Stimulated activated CD4-positive, alpha-beta T cell treated with anti-CD3 and anti-CD28 coated beads, Interleukin-4, amount 100 ng/mL, for 48 hours (primary cell): ENCODE measurements at places on chromosomes 11 and 22.

DNA sequence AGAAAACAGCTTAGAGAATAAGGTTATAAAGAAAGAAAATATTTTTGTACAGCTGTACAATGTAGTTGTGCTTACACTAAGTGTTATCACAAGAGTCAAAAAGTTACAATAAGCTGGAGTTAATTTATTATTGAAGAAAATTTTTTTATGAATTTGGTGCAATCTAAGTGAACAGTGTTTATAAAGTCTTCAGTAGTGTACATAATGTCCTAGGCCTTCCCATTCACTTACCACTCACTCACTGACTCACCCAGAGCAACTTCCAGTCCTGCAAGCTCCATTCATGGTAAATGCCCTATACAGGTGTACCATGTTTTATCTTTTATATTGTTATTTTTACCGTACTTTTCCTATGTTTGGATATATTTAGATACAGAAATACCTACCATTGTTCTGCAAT is 34.7 kb downstream of the GDPD4 start:
- no peak for DNase-seq

- no peak for DNase-seq
These were observed 18.6 kb downstream of the CWC15 start for GRCh38 chr11:94954753-94955152.

- no peak for DNase-seq
These were observed 3.6 kb downstream of the SMDT1 start for GRCh38 chr22:42083119-42083518.

DNA sequence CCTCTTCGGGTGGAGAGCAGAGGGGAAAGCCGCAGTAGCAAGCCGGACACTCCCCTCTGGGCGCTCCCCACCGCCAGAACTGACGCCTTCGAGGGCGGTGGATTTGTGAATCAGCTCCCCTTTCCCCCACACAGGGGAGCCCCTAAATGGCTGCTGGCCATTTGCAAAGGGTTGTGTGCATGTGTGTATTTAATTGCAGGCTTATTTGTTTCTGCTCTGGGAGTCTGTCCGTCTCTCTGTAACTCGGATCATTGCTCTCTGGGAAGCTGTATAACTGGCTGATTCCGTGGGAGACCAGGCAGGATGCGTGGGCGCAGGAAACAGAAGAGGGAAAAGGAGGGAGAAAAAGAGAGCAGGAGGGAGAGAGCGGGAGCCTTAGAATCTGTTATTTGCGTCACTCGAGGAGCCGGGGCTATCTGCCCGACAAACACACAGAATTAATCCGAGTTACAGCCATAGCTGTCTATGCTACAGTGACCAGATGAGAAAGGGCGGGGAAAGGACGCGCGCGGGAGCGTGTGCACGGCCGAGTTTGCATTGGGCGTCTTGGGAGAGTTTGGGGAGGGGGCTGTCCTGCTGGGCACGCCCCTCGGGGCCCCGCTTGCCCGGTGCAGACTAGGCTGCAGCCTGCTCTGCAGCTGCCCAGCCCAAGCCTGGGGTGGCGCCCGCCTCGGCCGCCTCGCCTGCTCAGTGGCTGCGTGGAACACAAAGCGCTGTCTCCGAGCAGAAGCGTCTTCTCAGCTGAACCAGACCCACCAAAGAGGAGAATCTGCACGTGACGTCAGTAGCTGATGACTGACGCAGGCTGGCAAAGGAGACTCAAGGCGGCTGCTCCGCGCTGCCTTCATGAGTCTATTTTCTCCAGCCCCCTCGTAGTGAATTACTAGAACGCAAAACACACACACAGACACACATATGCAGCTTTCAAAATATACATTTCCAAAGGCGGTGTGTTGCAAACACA is 105.3 kb upstream of the HSD17B12 start:
- no peak for DNase-seq

- no peak for DNase-seq
These were observed 30.9 kb downstream of the SLC36A4 start for GRCh38 chr11:93166862-93167261.

GRCh38 chr22:25898707-25899365 is 156.8 kb downstream of the MYO18B start:
- no peak for DNase-seq

DNA sequence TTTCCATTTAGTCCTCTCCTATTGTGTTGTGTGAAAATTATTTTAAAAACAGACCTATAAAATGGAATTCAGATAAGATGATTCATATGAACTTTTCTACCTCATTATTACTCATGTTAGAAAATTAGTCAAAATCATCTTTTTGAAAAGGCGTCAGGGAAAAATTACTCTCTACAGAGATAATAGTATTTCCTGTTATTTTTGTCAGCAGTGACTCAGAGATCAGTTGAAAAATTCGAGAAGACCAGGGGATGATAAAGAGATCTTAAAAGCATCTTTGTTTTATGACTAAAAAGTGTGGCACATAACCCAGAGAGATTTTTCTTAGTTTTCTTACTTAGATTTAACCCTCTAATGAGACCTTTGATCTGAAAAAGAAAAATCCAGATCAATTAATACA is 157.9 kb upstream of the CARD18 start:
- DNase-seq = no peak

DNA sequence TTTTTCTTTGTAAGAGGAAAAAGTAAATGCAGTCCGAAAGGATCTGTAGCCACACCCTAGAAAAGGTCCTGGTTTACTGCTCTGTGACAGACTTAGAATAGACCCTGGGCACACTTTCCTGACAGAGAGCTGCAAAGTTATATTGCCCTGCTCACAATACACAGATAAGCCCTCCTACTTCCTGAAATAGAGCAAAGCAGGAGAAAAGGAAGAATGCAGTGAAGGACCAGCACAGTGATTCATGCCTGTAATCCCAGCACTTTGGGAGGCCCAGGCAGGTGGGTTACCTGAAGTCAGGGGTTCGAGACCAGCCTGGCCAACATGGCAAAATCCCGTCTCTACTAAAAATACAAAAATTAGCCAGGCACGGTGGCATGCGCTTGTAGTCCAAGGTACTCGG is 2.2 kb downstream of the CYB561A3 start:
- no peak for DNase-seq

- DNase-seq = no peak
These were observed 263.2 kb downstream of the DCDC1 start for GRCh38 chr11:31106326-31106725.

GRCh38 chr22:36177160-36177559 is 16.6 kb upstream of the APOL3 start:
- DNase-seq = no peak

DNA sequence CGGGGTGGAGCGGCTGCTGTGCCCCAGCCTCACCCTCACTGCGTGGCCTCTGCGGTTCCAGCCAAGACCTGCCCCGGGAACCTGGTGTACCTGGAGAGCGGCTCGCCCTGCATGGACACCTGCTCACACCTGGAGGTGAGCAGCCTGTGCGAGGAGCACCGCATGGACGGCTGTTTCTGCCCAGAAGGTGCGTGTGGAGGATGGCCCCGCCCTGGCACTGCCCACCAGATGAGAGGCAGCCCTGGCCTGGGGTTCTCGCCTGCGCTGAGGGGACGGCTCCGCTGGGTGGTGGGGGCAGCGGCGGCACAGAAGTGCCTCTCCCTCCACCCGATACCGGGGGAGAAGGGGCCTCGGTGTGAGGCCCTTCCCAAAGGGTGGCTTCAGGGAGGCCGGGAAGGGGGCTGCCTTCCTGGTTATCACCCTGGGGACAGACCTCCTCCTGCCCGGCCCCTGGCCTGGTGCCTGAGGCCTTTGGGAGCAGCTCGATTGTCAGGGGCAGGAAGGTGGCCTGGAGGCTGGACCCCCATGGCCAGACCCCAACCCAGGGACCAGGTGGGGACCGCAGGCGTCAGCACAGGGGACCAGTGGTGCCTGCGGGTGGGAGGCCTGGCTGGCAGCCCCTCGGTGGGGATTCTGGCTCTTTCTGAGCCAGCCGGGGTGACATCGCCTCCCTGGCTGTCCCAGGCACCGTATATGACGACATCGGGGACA is 7.1 kb downstream of the MUC2 start:
- DNase-seq = no peak

- peak; percentile 23 for DNase-seq
These were observed 41.2 kb downstream of the IGLL5 start for GRCh38 chr22:22928666-22929380.

- no peak for DNase-seq
These were observed 27.3 kb downstream of the SYT7 start for GRCh38 chr11:61553373-61554171.

DNA sequence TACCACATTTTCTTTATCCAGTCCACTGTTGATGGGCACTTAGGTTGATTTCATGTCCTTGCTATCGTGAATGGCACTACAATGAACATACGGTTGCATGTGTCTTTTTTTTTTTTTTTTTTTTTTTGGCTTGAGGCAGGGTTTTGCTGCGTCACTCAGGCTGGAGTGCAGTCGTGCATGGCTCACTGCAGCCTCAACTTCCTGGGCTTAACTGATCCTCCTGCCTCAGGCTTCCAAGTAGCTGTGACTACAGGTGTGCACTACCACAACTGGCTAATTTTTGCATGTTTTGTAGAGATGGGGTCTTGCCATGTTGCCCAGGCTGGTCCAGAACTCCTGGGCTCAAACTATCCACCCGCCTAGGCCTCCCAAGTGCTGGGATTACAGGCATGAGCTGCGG is 1.5 kb upstream of the CCDC90B start:
- DNase-seq = no peak

DNA sequence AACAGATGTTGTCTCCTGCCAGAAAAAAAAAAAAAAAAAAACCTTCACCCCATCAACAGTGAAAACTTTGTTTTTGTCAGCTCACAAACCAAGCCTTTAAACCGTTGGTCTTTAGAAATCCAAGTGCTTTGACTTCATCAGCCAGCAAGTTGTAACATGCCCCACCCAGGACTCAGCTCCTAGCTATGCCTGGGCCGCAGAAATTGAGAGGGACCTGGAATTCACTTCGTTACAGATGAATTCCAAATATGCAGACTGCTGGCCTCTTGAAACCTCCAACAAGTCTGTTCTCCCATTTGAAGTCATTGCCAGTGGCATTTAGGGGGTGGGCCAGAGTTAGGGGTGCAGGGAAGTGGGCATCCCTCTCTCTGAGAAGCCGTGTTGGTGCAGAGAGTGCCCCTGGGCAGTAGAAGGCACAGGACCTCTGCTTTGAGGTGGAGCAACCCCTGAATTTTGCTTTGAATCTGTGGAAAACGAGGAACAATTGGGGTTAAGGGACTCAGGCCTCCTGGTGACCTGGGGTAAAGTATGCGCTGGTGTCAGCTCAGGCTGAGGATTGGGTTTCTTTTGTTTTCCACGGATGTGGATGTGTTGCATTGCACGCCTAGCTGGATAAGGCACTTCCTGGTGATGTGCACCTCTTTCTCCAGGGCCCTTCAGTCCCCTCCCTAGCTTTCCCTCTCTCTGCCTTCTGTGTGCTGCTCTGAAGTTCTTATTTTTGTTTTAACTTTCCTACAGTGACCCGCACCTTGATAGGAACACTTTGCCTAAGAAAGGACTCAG is 109.5 kb downstream of the DBX1 start:
- no peak for DNase-seq

DNA sequence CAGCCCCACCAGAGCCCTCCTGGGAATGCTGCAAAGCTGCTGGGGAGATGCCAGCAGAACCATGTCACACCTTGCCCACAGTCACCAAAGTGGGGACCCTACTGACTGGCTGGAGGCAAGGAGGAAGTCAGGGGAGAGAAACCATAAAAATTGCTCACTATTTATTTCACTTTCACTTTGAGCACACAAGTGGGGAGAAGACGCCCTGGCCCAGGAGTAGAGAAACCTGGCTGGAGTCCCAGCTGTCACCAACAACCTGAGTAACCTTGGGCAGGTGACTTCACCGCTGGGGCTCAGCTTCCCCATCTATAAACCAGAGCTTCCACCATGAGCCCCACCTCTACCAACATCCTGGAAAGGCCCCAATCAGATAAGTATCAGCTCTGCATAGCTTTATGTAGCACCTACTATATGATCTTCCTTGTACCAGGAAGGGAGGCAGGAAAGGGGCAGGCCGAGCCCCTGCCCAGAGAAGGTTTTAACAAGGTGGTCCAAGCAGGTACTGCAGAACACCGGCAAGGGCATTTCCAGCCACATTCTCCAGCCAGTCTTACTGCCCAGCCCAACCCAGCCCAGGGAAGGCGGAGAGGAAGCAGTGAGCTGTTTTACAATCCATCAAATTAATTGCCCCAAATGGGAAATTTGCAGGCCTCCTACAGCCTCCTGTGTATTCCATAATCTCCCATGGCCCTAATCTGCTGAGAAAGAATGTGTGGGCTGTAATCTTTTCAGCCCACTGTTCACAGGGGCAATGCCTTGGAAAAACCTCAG is 27.6 kb downstream of the PLEKHA7 start:
- DNase-seq = peak; percentile 43

- DNase-seq = no peak
These were observed 366.0 kb upstream of the NARS2 start for GRCh38 chr11:78940500-78941225.

- no peak for DNase-seq
These were observed 20.8 kb downstream of the CARS1 start for GRCh38 chr11:3036419-3036818.

DNA sequence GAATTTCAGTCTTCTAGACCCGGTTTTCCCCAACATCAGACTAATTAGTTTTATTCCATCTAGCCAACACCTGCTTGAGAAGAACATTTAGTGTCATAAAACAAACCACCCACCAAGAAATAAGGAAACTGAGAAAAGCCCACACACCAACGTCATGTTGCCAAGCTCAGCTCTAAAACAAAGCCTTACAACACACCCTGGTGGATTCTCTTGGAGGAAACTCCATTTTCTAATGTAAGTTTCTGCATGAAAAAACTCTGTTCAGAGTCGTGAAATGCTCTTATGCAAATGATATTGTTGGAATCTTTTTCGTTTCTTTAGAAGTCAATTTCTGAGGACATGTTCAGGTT is 105.0 kb upstream of the RAG2 start:
- no peak for DNase-seq

- DNase-seq = no peak
These were observed 6.4 kb downstream of the MMP12 start for GRCh38 chr11:102868339-102868738.

- no peak for DNase-seq
These were observed 58.9 kb downstream of the FBXO7 start for GRCh38 chr22:32533265-32534111.

DNA sequence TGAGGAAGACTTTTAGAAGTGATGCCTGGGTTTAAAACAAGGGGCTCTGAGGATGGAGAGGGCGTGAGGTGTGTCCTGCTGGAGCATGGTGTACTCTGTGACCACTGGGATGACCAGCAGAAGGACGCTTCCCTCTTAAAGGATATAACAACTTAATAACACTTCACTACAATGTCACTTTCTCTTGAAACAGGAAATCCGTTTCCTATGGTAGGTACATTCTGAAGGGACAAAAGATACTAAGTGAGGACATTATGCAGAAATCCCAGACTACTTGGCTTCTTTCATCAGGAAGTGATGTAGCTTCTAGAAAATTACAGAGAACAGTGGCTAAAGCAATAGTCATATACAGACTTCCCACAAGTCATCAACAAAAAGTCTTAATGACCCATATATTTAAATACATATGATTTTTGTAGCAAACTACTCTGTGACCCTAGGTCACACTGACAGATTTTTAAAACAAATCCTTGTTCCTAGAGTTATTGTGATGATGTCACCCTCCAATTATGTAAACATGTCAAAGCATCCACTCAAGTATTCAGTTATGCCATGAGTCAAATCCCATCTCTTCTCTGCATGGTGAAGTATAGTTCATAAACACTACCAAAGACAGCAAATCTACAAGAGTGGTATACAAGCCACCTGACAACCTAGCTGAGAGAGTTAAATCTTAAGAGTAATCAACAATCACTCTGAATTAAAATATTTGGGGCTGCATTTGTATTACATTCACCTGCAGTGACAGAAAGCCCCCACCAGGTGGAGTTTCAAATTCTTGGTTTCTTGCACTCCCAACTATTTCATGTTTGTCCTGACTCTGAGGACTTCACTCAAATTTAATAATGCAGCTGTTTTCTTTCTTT is 32.8 kb downstream of the PITPNB start:
- peak; percentile 8 for DNase-seq
